Muscle of arm (tissue), 14 donors: ENCODE measurements at places on chromosomes 4 and X. TPM values are rescaled to one million over a fixed set of nuclear protein-coding genes. Genes with fewer than 3 reads are reported as not detected.

- DNase-seq = no peak
Observed at GRCh38 chrX:39624166-39624565, 473.6 kb downstream of the BCOR start.

- peak; percentile 16 for DNase-seq
Observed at GRCh38 chr4:150402871-150403272, 179.1 kb upstream of the MAB21L2 start.

DNA sequence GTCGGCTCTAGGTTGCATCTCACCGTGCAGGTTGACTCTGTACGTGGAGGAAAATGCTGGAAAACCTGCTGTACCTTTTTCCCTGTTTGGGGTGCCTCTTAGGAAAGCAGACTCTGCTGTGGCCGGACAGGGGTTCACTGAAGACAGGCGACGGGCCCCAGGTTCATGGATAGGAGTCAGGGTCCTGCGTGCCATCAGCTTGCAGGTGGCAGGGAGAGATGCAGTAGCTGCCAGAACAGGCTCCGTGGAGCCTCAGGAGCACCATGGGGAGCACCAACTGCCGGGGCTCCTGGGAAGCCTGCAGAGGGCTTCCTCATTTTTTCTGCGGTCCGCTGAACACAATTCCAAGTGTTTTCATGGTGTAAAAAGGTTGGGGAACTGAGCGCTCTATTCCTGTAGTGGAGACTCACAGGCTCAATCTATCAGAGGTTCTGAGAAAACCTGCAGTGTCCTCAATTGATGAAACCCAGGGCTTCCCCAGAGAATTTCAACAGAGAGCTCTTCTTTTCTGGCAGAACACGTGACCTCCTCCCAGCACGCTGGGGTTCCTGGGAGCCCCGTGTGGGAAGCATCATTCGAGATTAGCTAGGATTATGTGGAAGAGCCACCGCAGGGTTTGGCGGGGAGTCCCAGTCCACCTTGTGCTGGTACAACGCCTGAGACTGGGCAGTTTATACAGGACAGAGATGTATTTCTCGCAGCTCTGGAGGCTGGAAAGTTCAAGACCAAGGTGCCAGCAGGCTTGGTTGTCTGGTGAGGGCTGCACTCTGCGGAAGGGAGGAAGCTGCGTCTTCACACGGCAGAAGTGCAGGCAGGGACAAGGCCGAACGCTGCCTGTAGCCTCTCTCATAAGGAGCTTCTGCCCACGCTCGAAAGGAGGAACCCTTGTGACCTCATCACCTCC is 1.6 kb downstream of the HTRA3 start:
- no peak for DNase-seq

DNA sequence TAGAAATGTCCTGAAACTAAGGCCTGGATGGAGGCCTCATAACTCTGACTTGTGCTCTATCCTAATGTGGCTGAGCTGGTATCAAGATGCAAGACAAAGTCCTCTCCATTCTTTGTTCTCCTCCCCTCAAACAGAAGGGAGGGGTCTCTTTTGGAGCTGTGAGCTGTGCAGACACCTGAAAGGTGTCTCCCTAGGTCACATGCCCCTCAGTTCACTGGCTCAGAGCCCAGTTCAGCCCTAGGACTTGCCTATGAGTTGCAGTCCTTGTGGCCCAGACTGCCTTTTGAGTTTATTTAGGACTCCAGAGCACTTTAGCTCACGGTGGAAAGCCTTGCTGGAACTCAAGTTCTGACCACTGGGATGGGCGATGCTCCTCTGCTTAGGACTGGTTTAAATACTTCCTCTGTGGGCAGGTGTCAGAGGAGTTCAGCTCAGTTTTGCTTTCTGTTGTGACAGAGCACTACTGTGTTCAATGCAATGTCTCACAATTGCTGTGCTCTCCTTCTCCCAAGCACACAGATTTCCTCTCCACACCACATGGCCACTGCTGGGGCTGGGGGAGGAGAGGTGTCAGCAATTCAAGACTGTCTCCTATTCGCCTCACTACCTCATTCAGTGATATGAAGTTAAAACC is 84.8 kb upstream of the ZNF827 start:
- DNase-seq = no peak

DNA sequence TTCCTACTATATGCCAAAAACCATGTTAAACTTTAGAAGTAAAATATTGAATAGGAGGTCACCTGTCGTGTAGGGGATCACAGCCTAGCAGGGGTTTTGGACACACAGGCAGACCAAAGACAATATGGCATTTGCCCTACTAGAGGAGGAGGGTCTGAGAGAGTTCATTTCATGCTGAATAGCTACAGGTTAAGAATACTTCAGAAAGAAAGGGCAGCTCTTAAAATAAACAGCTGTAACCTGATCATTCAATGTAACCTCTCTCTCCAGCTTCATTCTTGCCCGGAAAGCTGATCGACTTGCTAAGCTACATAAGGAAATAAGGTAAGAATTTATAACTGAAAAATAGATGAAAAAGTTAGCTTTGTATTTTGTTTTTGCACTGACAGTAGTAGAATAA is 79.9 kb downstream of the MAOA start:
- no peak for DNase-seq

DNA sequence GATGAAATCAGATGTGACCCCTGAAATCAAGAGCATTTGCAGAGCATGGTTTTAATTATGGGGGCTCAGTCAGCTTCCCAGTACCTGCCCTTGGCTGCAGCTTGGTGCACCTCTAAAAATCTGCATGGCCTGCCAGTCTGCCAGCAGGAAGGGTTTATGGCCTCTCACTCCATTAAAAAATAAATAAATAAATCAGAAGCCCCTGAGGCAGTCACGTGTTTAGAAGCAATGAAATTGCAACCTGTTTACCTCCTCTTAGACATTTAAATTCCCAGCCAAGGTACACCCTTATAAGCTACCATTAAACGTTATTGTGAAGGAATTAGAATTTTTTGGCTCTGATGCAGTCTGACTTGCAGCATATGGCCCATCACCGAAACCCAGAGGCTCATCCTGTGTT is 114.0 kb upstream of the LDB2 start:
- no peak for DNase-seq

- no peak for DNase-seq
Observed at GRCh38 chr4:41079881-41080560, 134.3 kb downstream of the APBB2 start.

- peak; percentile 33 for DNase-seq
Observed at GRCh38 chrX:105565856-105566255, 256.5 kb upstream of the NRK start.

Gene PPEF2
- not detected for polyA plus RNA-seq

Gene CABS1
- not detected for polyA plus RNA-seq

Gene ITM2A
- 749 TPM for polyA plus RNA-seq
